ENCODE measurements at places on chromosomes 5 and 9.
A peak's percentile ranks its signal among the peaks of the same experiment; 100 is the strongest.

GRCh38 chr5:25701936-25702335, 1057.2 kb upstream of the CDH10 start:
- no peak for DNase-seq

GRCh38 chr5:33588654-33589372, 148.0 kb downstream of the TARS1 start:
- peak; percentile 50 for DNase-seq

- no peak for DNase-seq
Measured at GRCh38 chr5:52132053-52132452, 655.7 kb upstream of the ITGA1 start.

DNA sequence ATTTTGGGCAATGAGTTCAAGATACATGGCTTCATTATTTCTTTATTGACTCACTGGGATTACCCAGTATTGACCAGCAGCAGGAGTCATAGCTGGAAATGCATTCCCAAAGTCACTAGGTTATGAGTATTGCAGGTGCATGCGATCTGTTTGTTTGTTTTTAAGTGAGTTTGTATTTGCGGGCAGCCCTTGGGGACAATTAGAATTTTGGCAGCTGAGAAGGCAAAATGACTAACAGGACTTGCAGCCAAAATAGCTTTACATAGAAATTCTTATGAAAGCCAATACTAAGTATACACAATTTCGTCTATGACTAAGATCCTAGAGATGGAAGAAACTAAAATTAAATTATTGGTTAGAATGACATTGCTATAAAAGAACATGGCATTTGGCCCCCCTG, 18.1 kb upstream of the RGMB start:
- DNase-seq: no peak

DNA sequence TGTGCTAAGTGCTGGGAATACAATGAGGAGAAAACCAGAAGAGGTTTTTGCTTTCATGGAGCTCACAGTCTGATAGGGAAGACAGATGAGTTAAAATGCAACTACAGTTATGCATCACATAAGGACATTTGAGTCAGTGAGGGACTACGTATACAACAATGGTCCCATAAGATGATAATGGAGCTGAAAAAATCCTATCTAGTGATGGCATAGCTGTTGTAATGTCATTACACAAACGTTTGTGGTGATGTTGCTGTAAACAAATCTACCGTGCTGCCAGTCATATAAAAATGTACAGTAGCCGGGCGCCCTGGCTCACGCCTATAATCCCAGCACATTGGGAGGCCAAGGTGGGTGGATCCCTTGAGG, 110.1 kb upstream of the RAD23B start:
- DNase-seq: no peak

DNA sequence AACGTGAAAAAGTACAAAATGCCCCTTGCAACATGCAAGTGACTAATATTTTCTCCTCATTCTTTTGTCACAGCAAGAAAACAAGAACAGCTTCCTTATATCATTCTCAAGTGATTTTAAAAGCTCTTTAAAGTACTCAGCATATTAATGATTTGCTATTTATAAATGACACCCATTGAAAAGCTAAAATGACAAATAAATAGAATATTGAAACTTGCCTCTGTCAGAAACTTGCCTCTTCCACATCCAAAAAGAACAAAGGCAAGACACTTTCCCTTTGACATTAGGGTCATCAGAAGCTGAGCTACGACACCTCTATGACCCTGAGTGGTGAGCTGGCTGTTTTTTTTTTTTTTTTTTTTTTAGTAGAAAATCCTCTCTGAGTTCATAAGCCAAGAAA, 339.6 kb upstream of the ITGA1 start:
- DNase-seq: no peak

DNA sequence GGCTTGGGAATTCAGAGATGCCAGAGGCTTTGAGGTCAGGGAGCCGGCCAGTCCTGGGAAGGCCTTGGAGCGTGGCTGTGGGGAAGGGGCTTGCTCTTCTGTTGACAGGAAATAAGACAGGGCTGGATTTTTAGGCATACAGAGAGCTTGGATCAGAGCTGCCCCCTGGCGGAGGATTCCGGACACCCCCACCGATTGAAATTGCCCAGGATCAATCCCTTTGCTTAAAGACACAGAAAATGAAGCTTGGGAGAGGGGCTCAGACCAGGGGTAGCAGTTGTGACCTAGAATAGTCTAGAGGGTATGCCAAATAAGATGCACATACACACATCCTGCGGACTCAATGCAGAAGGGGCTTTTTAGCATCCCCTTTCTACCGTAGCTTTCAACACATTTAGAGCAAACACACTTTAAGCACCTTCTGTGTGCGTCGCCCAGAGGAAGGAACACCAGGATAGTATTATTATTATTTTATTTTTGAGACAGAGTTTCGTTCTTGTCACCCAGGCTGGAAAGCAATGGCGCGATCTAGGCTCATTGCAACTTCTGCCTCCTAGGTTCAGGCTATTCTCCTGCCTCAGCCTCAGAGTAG, 1.7 kb upstream of the NTMT1 start:
- DNase-seq: peak; percentile 57

DNA sequence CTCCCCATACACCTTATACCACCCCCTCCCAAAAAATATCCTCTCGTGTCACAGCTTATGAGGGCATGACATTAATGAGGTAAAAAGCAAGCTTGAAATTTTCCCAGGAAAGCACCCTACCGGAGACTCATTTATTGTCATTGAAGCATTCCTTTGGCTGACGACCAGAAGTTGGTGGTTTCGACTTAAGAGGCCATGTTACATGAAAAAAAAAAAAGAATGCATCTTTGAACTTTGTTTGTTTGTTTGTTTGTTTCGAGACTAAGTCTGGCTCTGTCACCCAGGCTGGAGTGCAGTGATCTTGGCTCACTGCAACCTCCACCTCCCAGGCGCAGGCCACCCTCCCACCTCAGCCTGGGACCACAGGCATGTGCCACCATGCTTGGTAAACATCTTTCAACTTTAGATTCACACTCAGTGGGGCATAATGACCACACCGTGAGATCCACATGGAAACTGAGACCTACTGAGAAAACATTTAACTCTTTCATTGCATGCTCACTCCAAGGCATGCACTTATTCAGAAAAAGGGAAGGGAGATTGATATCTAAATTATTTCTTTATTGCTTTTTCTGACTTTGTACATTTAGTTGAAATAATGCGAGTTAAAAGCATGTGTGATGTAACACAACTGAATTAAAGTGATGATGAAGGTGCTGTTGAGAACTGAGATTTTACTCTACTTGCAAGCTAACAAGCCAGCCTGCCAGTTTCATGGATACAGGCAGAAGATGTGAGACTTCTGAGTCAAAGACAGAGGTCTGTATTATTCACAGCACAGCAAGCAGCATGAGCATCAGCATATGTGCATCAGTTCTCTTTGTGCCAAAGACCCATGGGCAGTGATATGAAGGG, 5.1 kb upstream of the RAB14 start:
- no peak for DNase-seq

- no peak for DNase-seq
Measured at GRCh38 chr5:96783326-96783725, 24.4 kb downstream of the ERAP1 start.

DNA sequence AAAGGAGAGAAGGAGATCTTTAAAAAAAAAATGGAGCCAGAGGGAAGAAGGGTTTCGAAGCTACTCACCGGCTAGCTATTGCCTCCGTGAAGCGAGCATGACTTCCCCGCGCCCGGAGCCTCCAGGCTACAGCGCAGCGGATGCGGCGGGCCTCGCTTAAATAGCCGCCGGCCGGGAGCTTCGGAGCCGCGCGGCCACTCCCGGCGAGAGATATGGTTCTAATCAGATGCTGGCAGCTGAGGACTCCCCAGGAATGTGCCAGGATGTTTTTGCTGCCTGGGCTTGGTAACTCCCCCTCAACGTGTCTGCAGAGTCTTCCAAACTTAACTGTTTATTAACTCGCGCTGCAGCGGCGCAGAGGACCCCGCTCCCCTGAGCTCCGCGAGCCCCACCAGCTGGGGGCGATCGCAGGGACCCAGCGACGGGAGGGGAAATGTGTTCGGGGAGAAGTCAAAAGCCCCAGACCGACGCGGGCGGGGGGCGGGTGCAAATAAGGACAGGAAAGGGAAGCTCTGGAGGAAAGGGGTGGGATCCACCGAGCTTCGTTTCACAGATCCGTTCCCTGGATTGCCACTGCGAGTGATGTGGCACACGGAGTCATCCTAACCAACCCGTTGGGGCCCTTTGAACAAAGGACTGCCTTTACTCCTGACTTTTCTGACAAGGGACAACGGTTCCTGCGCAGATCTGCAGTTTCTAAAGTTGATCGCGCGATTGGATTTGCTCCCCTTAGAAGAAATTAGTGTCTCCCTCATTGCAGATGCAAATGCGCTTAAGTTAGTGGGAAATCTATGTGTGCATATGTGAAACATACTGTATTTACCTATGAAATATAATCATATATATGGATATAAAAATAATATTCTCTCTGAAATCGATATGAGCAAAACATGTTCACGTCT, at the start of gene DAB2:
TSS of gene DAB2 (minus strand) at position 245 of the 902 bp plus-strand sequence. CDS start 30,660 bp downstream, outside the sequence.
- DNase-seq: peak; percentile 90

GRCh38 chr5:40682154-40683017, 2.7 kb downstream of the PTGER4 start:
- DNase-seq: no peak

DNA sequence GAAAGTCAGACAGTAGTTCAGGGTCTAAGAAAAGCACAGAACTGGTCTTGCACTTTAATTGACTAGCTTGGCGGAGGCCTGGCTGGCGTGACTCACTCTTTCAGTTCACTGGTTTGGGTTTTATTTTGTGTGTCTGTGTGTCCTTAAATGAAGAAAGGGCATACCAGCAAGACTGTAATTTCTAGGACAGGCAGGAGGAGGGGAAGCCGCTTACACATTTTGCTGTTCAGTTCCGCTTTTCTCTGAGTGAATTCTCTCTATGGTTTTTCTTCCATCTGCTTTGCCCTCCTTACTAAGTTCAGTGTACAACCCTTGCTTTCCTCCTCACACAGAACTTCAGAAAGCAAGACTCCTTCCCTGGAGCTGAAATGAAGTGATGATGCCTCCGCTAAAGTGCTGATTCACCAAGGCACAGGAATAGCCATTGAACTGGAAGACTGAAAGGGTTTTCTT, 150.8 kb downstream of the MEF2C start:
- peak; percentile 54 for DNase-seq

- no peak for DNase-seq
Measured at GRCh38 chr5:76944638-76945037, 8.2 kb upstream of the CRHBP start.

GRCh38 chr9:107737987-107738743, 248.6 kb upstream of the KLF4 start:
- peak; percentile 88 for DNase-seq

DNA sequence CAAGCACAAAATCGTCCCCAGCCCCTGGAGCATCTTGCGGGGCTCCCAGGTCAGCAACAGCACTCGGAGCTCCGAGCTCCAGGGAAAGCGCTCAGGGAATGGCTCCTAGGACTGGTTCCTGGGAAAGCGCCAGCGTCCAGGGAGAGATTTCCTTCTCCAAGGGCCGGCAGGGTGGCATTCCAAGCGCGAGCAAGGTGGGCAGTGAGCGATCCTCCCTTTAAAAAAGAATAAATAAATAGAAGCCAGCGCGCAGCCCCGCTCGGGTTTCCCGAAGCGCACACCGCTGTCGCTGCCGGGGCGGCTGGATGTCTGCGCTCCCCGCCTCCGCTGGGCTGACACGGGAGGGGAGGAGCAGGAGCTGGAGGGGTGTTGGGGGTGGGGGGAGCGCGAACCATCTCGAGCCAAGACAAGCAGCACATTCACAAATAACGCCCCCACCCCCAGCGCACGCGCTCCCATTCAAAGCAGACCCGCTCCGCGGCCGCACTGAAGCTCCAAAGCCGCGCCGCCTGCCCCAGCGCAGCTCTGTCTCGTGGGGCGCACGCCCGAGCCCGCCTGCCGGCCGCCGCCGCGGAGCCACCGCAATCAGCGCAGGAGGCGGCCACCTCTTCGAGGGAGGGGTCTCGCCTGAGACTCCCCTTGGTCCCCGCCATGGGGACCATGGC, 327.4 kb downstream of the SH3GL2 start:
- DNase-seq: peak; percentile 44

DNA sequence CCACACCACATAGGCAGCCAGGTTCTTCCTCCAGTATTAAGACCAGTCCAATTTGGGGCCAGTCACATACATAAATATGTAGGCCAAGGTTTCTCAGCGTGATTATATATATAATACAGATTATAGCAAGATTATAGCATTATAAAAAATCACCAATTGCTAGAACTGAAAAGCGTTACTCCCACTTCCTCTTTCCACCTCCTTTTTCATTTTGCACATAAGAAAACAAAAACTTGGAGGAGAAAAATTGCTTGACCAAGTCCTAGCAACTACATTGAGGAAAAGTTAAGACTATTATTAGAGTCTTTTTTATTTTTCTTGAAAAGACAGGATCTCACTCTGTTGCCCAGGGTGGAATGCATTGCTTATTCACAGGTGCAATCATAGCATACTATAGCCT, 262.7 kb upstream of the KCNN2 start:
- no peak for DNase-seq

DNA sequence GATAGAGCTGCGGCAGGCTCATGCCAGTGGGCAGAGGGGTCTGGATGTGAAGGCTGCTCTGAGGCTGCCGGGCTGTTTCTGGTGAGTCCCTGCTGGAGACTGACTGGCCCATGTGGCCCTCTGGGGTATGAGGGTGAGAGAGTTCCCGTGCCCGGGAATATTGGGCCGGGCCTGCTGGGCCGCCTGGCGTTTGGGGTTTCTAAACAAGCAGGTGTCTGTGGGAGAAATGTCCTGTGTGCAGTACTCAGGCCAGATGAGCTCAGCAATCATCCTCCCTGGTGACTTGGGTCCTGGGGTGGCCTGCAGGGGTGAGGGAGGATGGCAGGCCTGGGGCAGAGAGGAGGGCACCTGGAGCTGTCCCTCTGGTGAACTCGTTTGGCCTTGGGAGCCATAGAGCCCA, 74.9 kb downstream of the MACROH2A1 start:
- DNase-seq: no peak

DNA sequence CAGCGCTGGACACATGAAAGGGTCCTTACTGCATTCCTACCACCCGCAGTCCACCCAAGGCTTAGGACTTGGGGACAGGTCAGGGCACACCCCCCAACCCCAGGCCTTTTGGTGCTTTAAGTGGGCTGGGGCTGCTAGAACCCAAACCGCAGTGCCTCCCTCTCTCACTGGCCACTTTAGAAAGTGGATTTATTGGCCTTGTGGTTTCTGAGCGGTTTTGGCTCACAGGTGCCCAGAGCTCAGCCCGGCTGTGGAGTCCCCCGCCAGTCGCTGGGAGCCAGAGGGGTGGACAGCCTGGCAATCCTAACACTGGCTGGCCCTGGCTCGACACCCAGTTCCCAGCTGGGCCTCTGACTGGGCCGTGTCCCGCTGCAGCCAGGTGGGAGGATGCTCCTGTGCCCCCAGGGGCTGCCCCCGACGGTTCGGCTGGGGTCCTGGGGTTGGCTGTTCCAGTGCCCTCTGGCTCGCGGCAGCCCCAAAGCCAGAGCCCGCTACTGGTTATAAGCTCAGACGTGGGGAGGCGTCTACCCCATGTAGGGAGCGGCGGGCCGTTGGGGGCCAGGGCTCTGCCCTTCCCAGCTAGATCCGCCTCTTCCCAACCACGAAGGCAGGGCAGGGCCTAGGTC, 65.2 kb upstream of the RNU6ATAC start:
- no peak for DNase-seq

DNA sequence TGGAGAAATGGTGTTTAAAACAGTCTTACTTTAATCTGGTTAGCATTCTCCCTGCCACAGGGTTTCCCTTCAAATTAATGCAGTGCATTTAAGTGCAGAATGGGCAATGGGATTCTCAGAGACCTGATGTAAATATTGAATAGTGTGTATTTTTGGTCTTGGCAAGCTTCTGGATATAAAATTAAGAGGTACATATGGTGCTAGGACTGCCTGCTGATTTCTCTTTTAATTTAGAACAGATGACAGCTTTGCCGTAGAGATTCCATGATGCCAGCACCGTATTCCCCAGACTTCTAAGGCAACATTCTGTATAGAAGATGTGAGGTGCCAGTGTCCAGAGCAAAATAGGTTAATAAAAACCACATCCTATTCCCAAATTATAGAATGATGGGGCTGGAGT, 1.9 kb downstream of the MTAP start:
- DNase-seq: no peak
